ENCODE measurements at places on chromosomes 1 and 21. TPM values are rescaled to one million over a fixed set of nuclear protein-coding genes. Genes with fewer than 3 reads are reported as not detected.

GLMP gene
- total RNA-seq = 30.3 TPM

OR2AK2 gene
- not detected for total RNA-seq

DCST1 gene
- total RNA-seq = not detected

PEAR1 gene
- 9.2 TPM for total RNA-seq

EFNA3 gene
- 3.1 TPM for total RNA-seq

PLEKHN1 gene
- total RNA-seq = 0.28 TPM

CFAP107 gene
- not detected for total RNA-seq

TRAF5 gene
- 5.2 TPM for total RNA-seq

CD84 gene
- total RNA-seq = not detected

VWA1 gene
- 9.0 TPM for total RNA-seq

GJB4 gene
- under 0.01 TPM for total RNA-seq

SCAF4 gene
- total RNA-seq = 2.7 TPM

LDLRAD1 gene
- not detected for total RNA-seq

FMO4 gene
- 0.96 TPM for total RNA-seq

EIF4G3 gene
- 25.1 TPM for total RNA-seq

TBX19 gene
- 1.1 TPM for total RNA-seq

PLA2G2D gene
- not detected for total RNA-seq

FLG2 gene
- total RNA-seq = not detected

CSMD2 gene
- 0.56 TPM for total RNA-seq

ALG6 gene
- 11.6 TPM for total RNA-seq

Data from regular cardiac myocyte (primary cell).